Naive thymus-derived CD8-positive, alpha-beta T cell (primary cell): ENCODE measurements at places on chromosomes 1 and 21. TPM values are rescaled to one million over a fixed set of nuclear protein-coding genes. Genes with fewer than 3 reads are reported as not detected.

GRCh38 chr1:211610779-211611556 is 32.0 kb upstream of the SLC30A1 start:
- no peak for DNase-seq

DNA sequence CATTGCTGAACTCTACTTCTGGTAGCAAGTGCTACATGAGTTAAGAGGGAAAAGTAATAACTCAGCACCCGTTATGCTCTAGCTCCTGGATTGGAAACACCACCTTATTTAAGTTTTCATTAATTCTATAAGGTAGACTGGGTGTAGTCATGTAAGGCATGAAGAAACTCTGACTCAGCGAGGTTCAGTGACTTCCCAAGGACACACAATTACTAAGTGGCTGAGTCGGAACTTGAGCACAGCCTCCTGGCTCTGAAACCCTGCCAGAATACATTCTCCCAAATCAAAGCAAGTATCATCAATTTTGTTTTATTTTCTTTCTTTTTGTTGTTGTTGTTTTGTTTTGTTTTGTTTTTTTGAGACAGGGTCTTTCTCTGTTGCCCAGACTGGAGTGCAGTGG is 29.1 kb upstream of the SCCPDH start:
- no peak for DNase-seq

TMEM125 gene
- total RNA-seq = not detected

- no peak for DNase-seq
These were observed 22.8 kb upstream of the DEGS1 start for GRCh38 chr1:224160171-224160682.

DNA sequence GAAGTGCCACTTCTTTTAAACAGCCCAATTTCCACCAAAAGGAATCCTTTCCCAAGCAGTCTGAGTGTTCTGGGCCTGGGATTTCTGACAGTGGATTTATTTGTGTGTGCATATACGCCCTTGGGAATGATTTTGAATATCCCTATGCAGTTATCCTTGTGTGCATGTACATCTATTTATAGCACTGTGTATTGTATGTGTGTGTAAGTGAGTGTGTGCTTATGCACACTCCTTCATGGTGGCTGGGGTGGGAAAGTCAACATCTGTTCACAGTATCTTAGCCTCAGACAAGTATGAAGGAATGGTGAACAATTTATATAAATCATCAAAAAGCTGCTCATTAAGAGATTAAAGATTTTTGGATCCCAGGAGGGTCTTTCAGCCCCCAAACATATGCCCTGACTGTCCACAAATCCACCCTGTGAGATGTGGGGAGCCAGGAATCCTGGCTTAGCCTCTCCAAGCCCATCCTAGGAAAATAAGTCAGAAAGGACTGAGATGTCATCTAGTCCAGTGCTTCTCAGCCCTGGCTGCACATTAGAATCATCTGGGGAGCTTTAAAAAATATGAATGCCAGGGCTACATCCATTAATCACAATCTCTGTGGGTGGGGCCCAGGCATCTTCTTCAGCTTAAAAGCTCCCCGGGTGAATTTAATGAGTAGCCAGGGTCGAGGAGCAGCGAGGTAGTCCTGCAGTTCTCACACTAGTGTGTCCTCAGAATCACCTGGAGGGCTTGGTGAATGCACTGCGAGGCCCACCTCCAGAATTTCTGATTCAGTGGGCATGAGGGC is 101.4 kb downstream of the PLXNA2 start:
- no peak for DNase-seq

- no peak for DNase-seq
These were observed at the start of gene MTARC2 for GRCh38 chr1:220748089-220748934. MTARC2 (plus strand) TSS chr1:220748322; CDS start chr1:220748532, 210 bp downstream.

TDRD5 gene
- not detected for total RNA-seq

CYP2J2 gene
- total RNA-seq = 2.8 TPM

DNA sequence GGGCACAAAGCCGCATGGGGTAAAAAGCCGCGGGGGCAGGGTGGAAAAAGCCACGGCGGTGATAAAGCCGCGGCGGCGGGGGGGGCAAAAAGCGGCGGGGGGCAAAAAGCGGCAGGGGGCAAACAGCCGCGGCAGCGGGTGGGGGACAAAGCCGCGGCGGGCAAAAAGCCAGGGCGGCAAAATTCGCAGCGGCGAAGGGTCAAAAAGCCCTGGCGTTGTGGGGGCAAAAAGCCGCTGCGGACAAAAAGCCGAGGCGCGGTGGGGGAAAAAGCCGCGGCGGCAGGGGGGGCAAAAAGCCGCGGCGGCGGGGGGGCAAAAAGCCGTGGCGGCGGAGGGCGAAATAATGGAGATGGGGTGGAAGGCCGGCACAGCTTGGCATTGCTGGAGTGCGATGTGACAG is 3902.9 kb downstream of the SRGAP2C start:
- DNase-seq = no peak

SGIP1 gene
- total RNA-seq = not detected

- DNase-seq = peak; percentile 68
These were observed 19.9 kb upstream of the IFNGR2 start for GRCh38 chr21:33383056-33383888.

VASH2 gene
- not detected for total RNA-seq

DNA sequence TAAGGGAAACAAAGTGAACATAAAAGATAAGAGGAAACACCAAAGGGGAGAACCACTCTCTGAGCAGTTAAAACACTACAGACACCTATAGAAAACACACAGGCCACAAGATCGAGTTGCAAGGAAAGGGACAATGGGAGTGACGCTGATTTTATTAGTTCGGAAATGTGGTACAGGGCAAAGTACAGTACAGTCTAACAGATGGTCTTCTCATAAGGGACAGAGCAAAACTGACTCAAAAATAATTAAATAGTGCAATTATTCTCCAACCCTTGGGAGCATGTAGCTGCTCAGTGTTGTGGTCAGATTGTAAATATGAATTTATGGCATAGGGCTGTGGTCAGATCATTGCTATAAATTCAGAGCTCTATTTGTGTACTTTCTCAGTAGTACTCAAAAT is 352.0 kb downstream of the USH2A start:
- DNase-seq = no peak

DNA sequence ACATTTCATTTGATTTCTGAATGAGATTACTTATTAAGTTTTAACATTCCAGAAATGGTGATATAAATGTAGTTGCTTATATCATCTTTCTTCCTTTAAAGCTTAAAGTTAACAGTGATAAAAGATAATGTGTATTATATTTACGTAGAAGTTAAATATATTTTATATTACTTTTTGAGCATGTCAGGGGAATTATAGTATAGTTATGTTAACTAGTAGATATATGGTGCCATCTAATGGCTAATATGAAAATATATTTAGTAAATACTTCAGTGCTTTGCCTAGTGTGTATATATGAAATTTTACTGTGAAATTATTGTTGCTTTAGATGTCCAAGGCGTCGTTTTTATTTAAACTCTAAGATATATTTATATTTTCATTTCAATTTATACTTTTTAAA is 51.5 kb downstream of the SYT14 start:
- DNase-seq = no peak

DNA sequence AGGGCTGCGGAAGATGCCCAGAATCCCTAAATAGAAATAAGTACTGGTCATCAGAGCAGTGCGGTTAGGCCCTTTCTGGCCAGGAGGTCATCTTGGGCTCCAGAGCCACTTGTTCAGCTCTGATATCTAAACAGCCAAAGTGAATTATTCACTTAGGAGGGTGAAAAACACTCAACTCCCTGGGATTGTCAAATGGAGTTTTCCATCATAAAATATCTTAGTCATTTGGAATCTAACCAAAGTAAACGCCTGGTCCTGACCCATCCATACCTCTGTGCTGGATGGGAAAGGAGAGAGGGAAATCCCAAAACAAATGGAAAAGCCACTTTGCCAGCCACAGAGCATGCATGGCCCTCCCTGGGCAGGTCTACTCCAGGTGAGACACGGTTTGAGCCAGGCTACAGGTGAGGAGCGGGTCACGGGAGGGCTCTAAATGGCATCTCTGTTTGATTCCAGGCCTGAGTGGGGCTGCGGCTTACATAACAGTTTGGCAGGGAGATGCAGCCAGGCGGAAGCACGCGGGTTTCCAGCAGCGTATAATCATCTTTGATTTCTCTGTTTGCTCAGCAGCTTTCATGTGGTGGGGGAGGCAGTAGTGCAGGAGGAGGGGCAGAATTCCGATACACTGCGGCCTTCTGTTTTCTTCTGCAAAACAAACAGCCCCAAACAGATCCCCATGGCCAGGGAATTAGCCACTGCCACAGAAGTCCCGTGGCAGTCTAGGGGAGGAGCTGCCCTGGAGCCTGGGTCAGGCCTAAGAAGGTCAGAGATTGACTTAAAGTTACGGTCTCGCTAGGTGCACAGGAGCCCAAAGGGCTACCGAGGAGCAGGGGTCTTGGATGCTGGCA is 59.1 kb upstream of the ZNF648 start:
- DNase-seq = no peak

DNA sequence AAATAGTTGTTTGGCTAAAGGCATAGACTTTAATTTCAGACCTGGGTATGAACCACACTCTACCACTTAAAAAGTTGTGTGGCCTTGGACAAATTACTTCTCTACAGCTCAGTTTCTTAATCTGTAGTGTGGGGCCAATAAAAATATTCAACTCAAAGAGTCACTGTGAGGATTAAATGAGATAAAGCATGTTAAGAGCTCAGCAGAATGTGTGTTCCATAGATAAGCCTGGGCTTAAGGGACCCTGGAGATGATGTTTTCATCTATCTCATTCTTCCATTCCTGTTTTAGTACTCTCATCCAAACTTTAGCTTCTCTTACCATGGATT is 17.7 kb downstream of the S100A10 start:
- DNase-seq = no peak

- peak; percentile 23 for DNase-seq
These were observed 304 bp downstream of the PLPPR5 start for GRCh38 chr1:99004254-99004860.

TNNT2 gene
- total RNA-seq = not detected

SELE gene
- not detected for total RNA-seq

GBP5 gene
- total RNA-seq = 19.9 TPM

SUSD4 gene
- total RNA-seq = 0.52 TPM

- no peak for DNase-seq
These were observed 127.6 kb upstream of the DAB1 start for GRCh38 chr1:57551476-57551875.

- DNase-seq = no peak
These were observed 221.5 kb downstream of the PTPRC start for GRCh38 chr1:198860371-198860770.

DNA sequence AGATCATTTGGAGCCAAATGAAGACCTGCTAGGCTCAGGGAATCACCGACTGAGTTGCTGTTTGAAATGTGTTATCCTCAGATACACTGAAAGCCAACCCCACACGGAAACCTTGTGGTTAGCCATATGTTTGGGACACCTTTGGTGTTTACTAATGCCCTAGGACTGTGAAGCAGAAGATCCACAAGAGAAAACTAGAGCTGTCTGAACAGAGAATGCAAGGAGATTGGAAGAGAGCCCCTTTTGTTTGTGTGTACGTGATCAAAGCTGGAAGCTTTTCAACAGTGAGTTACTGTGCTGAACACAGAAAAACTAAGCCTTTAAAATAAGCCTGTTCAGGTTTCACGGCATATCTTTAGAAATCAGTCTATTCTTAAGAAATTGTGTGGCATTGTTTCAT is 908.2 kb upstream of the ADGRL2 start:
- no peak for DNase-seq

DYNLT4 gene
- total RNA-seq = 1.2 TPM

- no peak for DNase-seq
These were observed 3.7 kb downstream of the PCSK9 start for GRCh38 chr1:55043011-55043410.

RAB25 gene
- 1.3 TPM for total RNA-seq

TMEM61 gene
- total RNA-seq = not detected

ATP6V1G3 gene
- not detected for total RNA-seq

DNA sequence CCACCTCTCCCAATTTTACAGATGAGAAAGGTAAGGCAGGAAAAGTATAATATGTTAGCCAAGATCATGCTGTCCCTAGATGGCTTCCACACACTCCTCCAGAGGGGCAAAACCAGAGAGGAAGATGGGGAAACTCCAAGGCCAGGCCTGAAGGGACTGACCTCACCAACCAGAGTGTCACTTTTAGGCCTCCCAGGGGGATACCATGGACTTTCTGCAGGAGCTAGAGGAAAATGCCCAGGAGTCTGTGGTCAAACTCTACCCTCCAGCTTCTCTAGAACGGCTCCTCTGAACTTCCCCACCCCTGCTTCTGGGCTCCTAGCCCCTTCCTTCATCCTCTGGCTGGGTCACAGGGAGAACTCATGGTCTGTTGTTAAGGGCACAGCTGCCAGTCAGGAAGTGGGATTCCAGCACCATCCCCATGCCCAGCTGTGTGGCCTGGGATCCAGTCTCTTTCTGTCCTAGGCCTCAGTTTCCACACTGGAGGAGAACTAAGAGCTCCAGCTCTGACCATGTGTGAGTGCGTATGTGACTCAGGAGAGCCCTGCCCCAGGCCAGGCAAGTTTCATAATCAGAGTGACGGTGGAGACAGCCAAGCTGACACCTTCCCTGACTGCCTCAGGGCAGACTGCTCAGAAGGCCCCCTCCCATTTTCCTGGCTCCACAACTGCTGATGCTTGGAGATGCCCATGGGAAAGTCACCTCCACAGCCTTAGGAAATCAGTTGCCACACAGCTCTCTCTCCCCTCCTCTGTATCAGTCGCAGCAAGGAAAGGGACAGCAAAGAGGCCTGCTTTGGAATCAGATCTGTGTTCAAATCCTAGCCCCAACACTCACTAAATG is 1.9 kb downstream of the IGSF8 start:
- DNase-seq = no peak
